ENCODE measurements at places on chromosomes 7 and 10. TPM values are rescaled to one million over a fixed set of nuclear protein-coding genes. Genes with fewer than 3 reads are reported as not detected.
A peak's percentile ranks its signal among the peaks of the same experiment; 100 is the strongest.

Gene ARL4A
- total RNA-seq, result 41.2 TPM

- H3K4me3 ChIP-seq, result no peak overlapping the region
- DNase-seq, result no peak
- peaks cover 13% of the 10 kb centered on the region for H3K27me3 ChIP-seq
Measured at GRCh38 chr7:71384094-71384493, 252.2 kb downstream of the GALNT17 start.

Gene CUBN
- 8.8 TPM for total RNA-seq

Gene TMEM130
- not detected for total RNA-seq

GRCh38 chr7:2043316-2044039 is 189.3 kb downstream of the MAD1L1 start:
- H3K4me3 ChIP-seq, result peak overlapping the region; percentile 45
- no peak for DNase-seq
- peaks cover 17% of the 10 kb centered on the region for H3K4me1 ChIP-seq
- H3K27me3 ChIP-seq, result peaks cover 8% of the 10 kb centered on the region
- peak overlapping the region; percentile 40 for H3K27ac ChIP-seq
- H3K36me3 ChIP-seq, result peaks cover 27% of the 10 kb centered on the region

Gene COL26A1
- total RNA-seq, result 6.1 TPM

DNA sequence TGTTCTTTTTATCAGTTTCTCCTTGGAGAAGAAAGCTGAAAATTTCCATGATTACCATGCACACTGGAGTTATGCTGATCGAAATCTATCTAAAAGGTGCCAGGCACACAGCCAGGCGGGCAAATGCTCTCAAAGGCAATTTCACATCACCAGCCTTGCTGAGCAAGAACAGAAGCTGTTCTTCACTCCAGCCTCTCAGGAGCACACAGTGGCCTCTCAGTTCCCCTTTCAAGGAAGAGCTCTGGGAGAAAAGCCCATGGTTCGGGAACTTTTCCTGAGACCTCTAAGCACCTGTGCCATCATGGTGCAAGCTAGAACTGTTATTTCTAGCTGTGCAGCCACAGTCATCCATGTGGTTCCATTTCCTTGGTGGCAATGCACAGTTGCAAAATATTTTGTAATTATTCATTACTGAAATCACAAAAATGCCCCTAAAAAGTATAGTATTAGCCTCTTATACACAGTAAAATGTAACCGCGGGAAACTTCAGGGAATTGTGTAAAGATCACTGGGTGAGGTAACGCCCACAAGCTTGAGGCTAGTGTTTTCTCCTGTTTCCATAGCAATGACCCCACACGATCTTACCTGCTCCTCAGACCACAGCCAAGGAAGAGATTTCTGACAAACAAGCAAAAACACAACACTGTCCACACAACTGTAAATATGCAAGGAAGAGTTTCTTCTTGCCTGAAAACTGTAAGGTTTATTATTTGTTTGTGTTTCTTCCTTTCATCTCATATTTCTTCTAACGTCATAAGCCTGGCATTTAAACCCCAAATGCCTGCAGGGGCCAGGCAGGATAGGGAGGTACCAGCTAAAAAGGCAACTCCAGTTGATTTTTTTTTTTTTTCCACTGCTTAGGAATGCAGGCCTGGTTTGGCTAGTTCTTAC is 121.2 kb downstream of the FAM107B start:
- H3K36me3 ChIP-seq, result no peaks in the 10 kb centered on the region
- peak overlapping the region; percentile 74 for H3K27ac ChIP-seq
- peak; percentile 31 for DNase-seq
- H3K4me1 ChIP-seq, result peaks cover 27% of the 10 kb centered on the region
- H3K4me3 ChIP-seq, result no peak overlapping the region

- peaks cover 9% of the 10 kb centered on the region for H3K4me1 ChIP-seq
- H3K27me3 ChIP-seq, result peaks cover 3% of the 10 kb centered on the region
- H3K27ac ChIP-seq, result no peak within 1 kb of the TSS
- H3K4me3 ChIP-seq, result peak within 1 kb of the TSS; percentile 93
- no peaks in the 10 kb centered on the region for H3K36me3 ChIP-seq
Measured at GRCh38 chr7:26291699-26292538, at the start of gene SNX10. SNX10 (plus strand) TSS chr7:26291862; CDS start chr7:26346443, 54,581 bp downstream.

Gene CYP2C19
- total RNA-seq, result not detected
